Esophagus muscularis mucosa (tissue), 4 donors: ENCODE measurements at places on chromosomes 2 and 18. TPM values are rescaled to one million over a fixed set of nuclear protein-coding genes. Genes with fewer than 3 reads are reported as not detected.

DNA sequence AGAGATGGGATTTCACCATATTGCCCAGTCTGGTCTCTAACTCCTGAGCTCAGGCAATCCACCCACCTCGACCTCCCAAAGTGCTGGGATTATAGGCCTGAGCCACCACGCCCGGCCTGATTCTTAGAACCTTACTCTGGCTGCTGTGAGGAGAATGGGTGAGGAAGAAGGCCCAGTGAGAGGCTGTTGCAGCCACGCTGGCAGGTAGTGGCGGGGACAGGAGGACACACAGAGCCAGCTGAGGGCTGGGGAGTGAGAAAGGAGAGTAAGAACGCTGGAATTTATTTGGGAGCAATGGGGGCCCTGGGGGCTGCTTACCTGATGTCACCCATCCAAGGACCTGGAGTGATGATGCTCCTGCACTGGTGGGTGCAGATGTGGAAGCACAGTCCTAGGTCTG, 153.8 kb upstream of the SIX3 start:
- H3K4me3 ChIP-seq = no peak overlapping the region
- no peaks in the 10 kb centered on the region for H3K4me1 ChIP-seq
- H3K36me3 ChIP-seq = no peaks in the 10 kb centered on the region
- H3K27me3 ChIP-seq = no peaks in the 10 kb centered on the region
- DNase-seq = no peak

DNA sequence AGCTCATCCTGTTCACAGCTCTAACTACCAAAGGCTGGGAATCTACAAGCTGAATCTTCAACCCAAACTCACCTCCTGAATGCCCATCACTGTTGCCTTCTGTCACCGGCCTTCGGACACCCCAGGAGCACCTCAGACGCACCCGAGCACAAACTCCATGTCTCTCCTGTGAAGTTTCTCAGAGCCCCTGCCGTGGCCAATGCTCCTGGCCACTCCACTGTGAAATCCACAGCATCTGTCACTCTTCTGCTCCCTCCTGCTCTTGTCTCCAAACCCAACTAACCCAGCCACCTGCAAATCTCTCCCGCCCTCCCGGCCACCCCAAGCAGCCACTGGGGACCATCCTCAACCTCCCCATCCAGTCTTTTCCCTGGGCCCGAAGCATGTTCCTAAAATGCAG, 457.9 kb upstream of the SALL3 start:
- DNase-seq = no peak
- no peaks in the 10 kb centered on the region for H3K36me3 ChIP-seq
- H3K27ac ChIP-seq = no peak overlapping the region
- no peak overlapping the region for H3K4me3 ChIP-seq

GRCh38 chr2:75497256-75497655, 63.5 kb downstream of the EVA1A start:
- H3K27ac ChIP-seq = no peak overlapping the region
- H3K4me1 ChIP-seq = no peaks in the 10 kb centered on the region
- H3K36me3 ChIP-seq = no peaks in the 10 kb centered on the region
- no peak overlapping the region for H3K4me3 ChIP-seq

DNA sequence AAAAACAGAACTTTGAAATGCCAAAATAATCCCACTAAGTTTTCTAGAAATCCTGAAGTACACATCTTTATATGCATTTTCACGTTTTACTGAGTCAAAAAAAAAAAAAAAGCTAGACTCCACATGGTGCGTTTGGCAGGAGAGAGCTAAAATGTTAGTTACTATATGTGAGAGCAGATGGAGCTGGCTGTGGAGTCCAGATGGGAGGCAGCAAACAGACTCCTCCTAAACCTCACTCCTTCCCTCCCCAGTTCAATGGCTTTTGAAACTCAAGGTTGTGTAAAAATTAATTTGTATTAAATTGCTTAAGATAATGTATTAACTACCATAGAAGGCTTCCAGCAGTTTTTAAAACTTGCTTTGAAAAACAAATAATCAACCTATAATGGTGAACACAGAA, 248.8 kb downstream of the AGPS start:
- no peak overlapping the region for H3K27ac ChIP-seq
- H3K4me1 ChIP-seq = no peaks in the 10 kb centered on the region
- H3K4me3 ChIP-seq = no peak overlapping the region
- H3K27me3 ChIP-seq = no peaks in the 10 kb centered on the region

DNA sequence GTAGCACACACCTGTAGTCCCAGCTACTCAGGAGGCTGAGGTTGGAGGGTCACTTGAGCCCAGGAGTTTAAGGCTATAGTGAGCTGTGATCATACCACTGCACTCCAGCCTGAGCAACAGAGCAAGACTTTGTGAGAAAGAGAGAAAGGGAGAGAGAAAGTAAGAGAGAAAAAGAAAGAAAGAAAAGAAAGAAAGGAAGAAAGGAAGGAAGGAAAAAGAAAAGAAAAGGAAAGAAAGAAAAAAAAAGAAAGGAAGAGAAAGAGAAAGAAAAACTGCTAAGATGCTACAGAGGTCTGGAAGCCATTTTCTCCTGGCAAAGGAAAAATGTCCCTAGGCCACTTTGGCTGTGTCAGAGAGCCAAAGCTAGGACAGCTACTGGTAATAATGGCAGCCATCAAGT, 30.6 kb downstream of the DRC1 start:
- no peak for DNase-seq
- no peaks in the 10 kb centered on the region for H3K36me3 ChIP-seq
- H3K4me1 ChIP-seq = no peaks in the 10 kb centered on the region

DNA sequence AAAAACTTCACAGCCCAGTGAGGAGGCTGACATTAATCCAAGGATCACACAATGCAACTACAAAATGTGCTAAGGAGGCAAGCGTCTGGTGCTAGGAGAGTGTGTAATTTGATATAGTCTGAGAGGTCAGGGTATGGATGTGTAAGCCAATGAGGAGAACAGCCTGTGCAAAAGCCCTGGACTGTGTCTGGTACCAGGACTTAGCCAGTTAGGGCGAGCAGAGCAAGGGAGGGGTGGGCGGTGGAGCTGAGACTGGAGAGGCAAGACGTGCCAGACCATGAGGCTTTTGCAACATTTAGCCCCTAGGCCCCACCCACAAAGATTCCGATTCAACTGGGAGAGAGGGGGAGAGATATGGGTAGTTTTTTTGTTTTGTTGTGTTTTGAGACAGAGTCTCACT, 33.5 kb upstream of the SPRED2 start:
- no peak for DNase-seq
- H3K27ac ChIP-seq = no peak overlapping the region
- no peaks in the 10 kb centered on the region for H3K36me3 ChIP-seq
- H3K4me3 ChIP-seq = no peak overlapping the region
- peaks cover 8% of the 10 kb centered on the region for H3K4me1 ChIP-seq

GRCh38 chr2:60517446-60517845, 36.0 kb downstream of the BCL11A start:
- no peaks in the 10 kb centered on the region for H3K36me3 ChIP-seq
- no peak overlapping the region for H3K27ac ChIP-seq
- H3K27me3 ChIP-seq = no peaks in the 10 kb centered on the region
- H3K4me1 ChIP-seq = peaks cover 9% of the 10 kb centered on the region
- H3K4me3 ChIP-seq = no peak overlapping the region

DNA sequence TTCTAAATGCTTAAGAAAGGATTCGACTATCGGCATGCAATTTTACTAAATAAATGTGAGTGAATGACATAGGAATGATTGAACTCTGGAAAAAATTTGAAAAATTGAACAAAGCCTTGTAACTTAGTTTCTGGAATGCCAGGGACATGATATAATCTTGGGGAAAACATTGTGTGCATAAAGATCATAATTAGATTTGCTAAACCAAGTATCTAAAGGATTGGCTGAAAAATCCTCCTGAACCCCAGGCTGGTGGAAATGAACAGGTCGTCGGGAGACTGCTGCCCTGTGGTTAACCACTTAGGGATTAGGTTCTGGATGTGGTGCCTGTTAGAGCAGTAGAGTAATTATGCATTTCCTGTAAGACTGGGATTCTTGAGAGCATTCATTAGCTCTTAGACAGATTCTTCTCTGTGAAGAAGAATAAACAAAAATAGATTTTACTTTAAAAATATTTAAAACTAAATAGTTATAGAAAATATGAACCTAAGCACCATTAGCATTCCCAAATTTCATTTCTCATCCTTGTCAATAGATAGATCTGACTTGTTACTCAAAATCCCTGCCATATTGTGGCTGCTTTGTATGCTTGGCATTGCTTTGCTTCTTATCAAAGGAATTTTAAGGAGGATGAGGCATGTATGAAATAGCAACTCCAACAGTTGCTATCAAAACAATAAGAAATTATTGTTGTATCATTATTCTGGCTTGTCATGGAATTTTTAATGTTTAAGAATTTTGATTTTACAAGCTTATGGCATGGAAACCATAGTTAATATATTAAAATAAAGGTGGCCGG, 55.9 kb downstream of the LYPD6B start:
- no peak overlapping the region for H3K27ac ChIP-seq
- DNase-seq = no peak
- H3K27me3 ChIP-seq = no peaks in the 10 kb centered on the region
- no peak overlapping the region for H3K4me3 ChIP-seq

DNA sequence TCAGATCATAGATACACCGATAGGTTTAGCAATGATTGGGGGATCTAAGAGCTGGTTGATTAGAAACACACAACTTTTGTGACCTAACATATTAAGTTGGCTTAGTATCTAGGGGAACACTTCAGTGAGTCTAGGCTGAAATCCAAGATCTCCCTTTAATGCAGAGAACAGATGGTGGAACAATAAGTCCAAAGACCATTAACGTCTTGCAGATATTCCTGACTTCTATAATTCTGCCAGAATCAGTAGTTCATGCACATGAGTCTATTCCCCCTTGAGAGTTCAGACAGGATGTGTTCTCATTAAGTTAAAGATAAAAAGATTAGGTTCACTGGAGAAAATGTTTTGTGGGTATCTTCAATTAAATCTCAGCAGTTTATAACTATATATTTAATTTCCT, 506.5 kb downstream of the TSN start:
- H3K36me3 ChIP-seq = no peaks in the 10 kb centered on the region
- no peak overlapping the region for H3K4me3 ChIP-seq
- H3K4me1 ChIP-seq = no peaks in the 10 kb centered on the region
- H3K27ac ChIP-seq = no peak overlapping the region
- DNase-seq = no peak

GRCh38 chr2:13725945-13726344, 906.6 kb upstream of the LRATD1 start:
- no peak for DNase-seq
- H3K4me3 ChIP-seq = no peak overlapping the region
- no peaks in the 10 kb centered on the region for H3K4me1 ChIP-seq
- no peak overlapping the region for H3K27ac ChIP-seq
- H3K36me3 ChIP-seq = no peaks in the 10 kb centered on the region
- no peaks in the 10 kb centered on the region for H3K27me3 ChIP-seq

- H3K4me1 ChIP-seq = peaks cover 7% of the 10 kb centered on the region
- DNase-seq = no peak
- H3K36me3 ChIP-seq = no peaks in the 10 kb centered on the region
- H3K27me3 ChIP-seq = no peaks in the 10 kb centered on the region
- no peak overlapping the region for H3K4me3 ChIP-seq
- no peak overlapping the region for H3K27ac ChIP-seq
Observed at GRCh38 chr2:176518823-176519222, 249.6 kb downstream of the MTX2 start.

- no peaks in the 10 kb centered on the region for H3K27me3 ChIP-seq
- DNase-seq = no peak
- no peaks in the 10 kb centered on the region for H3K36me3 ChIP-seq
Observed at GRCh38 chr2:191441496-191442214, 196.5 kb downstream of the MYO1B start.

Gene ZNF804A
- total RNA-seq = not detected

Gene SMARCAL1
- total RNA-seq = 11.5 TPM

Gene UNC80
- total RNA-seq = under 0.01 TPM

Gene EPHA4
- total RNA-seq = 15.4 TPM

Gene TACR1
- total RNA-seq = 3.0 TPM

Gene ATP6V1C2
- total RNA-seq = not detected

Gene CLEC4F
- total RNA-seq = not detected
